ENCODE measurements at places on chromosomes 4 and X.

- DNase-seq = no peak
Measured at GRCh38 chr4:47798165-47798564, 39.7 kb downstream of the CORIN start.

GRCh38 chrX:115332832-115333231, 43.3 kb downstream of the LUZP4 start:
- no peak for DNase-seq

DNA sequence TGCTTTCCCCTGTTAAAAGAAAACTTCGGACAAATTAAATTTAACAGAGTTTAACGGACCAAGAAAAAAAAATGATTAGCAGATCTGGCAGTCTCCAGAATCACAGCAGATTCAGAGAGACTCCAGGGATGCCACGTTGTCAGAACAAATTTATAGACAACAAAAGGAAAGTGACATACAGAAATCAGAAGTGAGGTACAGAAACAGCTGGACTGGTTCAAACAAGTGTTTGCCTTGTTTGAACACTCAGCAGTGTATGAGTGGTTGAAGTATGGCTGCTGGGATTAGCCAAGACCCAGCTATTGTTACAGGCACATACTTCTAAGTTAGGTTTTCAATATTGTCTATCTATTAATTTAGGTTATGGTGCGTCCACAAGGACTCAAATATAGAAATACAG, 19.1 kb downstream of the PIR start:
- DNase-seq = no peak

DNA sequence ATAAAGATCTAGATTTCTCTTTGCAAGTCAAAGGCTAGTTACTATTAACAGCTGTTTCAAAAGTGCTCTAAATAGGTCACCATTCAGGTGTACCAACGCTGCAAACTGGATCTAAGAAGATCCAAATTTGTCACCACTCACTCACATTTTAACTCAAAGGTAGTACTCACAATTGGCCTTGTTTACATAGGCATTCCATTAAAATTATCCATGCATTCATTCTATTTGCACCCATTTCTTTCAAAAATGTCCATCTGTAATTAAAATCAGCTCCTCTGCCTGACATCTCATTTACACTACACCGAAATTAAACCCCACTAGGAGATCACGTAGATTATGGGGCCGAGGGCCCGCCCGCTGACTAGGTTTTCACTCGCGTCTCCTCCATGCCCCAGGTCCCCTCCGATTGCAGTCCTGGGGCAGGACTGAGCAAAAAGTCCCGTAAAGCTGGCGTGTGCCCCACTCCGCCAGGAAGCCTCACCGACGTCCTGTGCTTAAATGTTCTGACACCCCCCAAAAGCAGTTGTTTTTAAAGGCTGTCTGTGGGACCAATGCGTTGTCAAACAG, 1.3 kb upstream of the ING2 start:
- no peak for DNase-seq

GRCh38 chrX:19063030-19063429, 59.2 kb downstream of the ADGRG2 start:
- no peak for DNase-seq

Data from HuH-7.5 (cell line).